ENCODE measurements at places on chromosomes 16 and 17.

DNA sequence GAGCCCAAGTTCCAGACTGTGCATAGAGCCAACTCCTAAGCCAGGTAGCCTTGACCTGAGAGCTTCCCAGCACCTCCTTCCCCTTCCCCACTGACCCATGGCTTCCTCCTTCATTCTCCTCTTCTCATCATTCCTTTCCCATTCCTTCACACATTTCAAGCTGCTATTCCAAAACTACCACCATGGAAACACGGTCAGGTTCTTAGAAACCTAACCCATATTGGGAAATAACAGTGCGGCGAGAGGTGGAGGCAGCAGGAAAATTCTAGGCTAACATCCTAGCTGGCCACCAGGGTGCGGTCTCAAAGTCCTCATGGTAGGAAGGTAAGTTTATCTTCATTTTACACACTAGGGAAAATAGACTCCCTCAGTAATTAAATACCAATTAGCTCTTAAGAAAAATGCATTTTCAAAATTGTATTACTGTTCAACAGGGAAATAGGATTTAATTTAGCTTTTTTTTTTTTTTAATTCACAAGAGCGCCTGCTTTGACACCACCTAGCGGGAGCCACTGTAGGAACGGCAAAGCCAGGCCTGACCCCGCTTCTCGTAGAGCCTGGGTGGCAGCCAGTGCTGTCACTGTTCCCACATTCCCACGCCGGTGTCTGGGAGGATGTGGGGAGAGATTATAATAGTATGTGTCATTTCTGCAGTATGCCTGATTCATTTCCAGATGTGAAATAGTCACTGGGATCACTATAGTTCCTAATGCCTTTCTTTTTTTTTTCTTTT, 14.0 kb upstream of the SPHK1 start:
- DNase-seq = no peak

- DNase-seq = no peak
Observed at GRCh38 chr16:29883987-29884386, 15.4 kb downstream of the SEZ6L2 start.

GRCh38 chr16:89536371-89536770, 24.1 kb upstream of the RPL13 start:
- no peak for DNase-seq

- no peak for DNase-seq
Observed at GRCh38 chr17:35057332-35057915, 6.1 kb downstream of the RFFL start.

GRCh38 chr16:11610580-11610979, 23.9 kb upstream of the LITAF start:
- DNase-seq = no peak

- DNase-seq = no peak
Observed at GRCh38 chr16:4433228-4433627, 7.6 kb downstream of the DNAJA3 start.

DNA sequence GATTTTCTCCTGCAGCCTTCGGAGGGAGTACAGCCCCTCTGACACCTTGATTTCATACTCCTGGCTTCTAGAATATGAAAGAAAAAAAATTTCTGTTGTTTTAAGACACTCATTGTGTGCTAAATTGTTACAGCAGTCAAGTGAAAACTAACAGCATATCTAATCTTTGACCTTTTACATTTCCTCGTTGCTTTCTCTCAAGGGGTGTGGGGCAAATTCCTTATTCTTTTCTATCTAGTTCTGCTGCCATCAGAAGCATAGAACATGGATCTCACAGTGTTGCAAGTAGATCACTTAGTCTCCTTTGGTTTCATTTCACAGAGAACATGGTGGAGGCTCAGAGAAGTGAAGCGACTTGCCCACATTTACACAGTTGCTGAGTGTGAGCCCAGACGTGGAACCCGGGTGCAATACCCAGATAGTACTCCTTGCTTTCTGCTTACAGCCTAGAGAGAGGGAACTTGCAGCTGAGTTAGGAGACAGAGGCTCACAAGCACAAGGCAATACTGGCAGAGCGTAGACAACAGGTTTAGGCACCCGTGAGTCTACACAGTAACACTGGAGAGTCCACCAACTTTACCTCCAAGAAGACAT, 28.7 kb upstream of the MMD start:
- DNase-seq = no peak

DNA sequence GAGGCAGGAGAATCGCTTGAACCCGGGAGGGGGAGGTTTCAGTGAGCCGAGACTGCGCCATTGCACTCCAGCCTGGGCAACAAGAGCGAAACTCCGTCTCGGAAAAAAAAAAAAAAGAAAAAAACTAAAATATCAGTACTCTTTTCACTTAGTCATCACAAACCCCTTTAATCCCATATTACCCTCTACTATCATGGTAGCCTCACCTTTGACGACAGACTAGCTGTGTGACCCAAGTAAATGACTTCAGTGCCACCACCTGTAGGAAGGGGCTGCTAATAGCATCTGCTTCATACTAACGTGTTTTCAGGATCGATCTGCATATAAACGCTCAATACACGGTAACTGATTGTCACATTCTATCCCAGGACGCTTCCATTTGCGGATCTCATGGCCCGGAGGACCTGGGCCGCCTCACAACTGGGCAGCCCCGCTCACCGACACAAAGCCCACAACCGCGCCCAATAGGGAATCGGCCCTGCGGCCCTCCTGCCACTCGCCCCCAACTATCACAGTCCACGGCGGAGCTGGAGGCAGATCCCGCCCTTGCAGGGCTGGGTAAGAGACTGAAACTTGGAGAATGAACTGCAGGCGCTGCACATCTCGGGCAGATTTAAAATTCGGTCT, 1.1 kb upstream of the ZNF263 start:
- no peak for DNase-seq

DNA sequence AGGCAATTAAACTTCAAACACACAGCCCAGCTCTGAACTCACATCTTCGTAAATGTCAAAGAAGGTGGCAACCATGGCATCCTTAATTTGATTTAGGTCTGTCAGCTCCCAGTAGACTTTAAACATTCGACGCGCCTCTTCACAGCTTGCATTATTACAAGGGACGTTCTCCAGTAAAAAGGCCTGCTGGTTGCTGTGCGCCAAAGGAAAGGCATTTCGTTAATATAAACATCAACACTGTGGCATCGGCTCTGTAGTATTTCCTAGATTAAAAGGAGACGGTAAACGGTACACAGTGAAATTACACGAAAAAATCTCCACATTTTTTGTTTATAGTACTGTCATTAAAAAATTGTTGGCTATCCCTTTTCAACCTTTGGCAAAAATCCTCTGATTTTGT, 116.8 kb upstream of the NETO2 start:
- DNase-seq = no peak

DNA sequence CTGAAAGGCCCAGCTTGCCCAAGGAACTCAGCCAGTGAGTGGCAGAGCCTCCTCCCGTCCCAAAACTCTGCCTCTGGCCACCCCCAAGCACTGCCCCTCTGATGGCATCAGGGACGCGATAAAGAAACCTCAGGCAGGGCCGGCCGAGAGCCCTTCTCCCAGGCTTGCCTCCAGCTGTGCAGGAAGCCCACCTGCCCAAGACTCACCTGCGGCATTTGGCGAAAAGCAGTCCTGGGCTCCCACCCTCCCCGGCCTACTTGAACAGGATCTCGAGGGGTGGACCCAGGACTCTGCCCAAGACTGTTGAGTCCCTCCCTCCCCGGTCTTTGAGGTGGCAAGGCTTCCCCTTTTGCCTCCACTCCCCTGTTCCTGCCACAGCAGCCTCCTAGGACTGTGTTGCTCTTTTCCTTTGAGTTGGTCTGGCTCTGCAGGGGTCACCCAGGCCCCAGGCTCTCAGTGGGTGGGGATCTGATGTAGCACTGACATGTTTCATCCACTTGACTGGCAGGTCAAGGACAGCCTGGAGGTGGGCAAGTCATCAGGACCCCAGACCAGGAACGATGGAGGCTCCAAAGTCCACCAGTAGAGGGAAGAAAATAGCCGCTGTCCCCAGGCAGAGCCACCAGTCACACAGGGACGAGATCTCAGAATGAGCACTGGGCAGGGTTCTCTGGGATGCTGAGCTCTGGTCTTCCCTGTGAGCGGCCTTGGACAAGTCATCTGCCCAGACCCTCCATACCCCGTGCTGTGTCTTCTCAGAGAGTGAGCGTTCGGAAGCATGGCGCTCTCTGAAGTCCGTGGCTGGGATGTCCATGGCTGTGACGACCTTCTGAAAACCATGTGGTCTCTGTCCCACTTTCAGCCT, 111.0 kb upstream of the TNRC6C start:
- DNase-seq = no peak

- no peak for DNase-seq
Observed at GRCh38 chr16:81327011-81327410, 12.2 kb downstream of the GAN start.

- DNase-seq = no peak
Observed at GRCh38 chr17:41728056-41728455, 6.4 kb downstream of the HAP1 start.

DNA sequence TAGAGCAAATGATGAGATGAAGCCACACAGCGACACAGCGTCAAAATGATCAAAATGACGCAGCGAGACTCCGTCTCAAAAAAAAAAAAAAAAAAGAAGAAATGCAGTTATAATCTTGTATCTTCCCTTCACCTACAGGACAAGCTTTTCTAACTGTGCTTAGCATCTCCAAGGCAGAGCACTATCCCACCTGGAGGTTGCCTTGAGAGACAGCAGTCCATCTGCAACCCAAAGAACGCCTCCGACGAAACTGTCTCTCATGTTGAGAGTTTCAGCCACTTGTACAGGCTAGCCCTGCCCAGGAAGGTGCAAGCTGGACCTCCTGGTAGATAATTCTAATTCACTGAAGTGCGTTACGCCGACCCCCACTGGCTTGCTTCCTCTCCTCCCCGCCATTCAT, 46.7 kb upstream of the GCSH start:
- no peak for DNase-seq

- DNase-seq = no peak
Observed at GRCh38 chr17:17557796-17558195, 33.7 kb downstream of the PEMT start.
